Sigmoid colon (tissue), 7 donors: ENCODE measurements at places on chromosomes 3 and 15. TPM values are rescaled to one million over a fixed set of nuclear protein-coding genes. Genes with fewer than 3 reads are reported as not detected.

GRCh38 chr15:72182673-72183072, 14.9 kb downstream of the GRAMD2A start:
- H3K36me3 ChIP-seq, result no peaks in the 10 kb centered on the region
- H3K27ac ChIP-seq, result no peak overlapping the region
- no peak for DNase-seq
- peaks cover 11% of the 10 kb centered on the region for H3K4me1 ChIP-seq
- no peak overlapping the region for H3K4me3 ChIP-seq
- H3K27me3 ChIP-seq, result peaks cover 52% of the 10 kb centered on the region

GRCh38 chr15:60975218-60975617, 253.9 kb downstream of the RORA start:
- no peaks in the 10 kb centered on the region for H3K36me3 ChIP-seq
- DNase-seq, result no peak
- H3K4me3 ChIP-seq, result no peak overlapping the region
- no peaks in the 10 kb centered on the region for H3K27me3 ChIP-seq

GRCh38 chr15:76114561-76114960, 54.8 kb downstream of the TMEM266 start:
- no peak overlapping the region for H3K4me3 ChIP-seq
- peaks cover 13% of the 10 kb centered on the region for H3K27me3 ChIP-seq
- H3K36me3 ChIP-seq, result no peaks in the 10 kb centered on the region
- no peaks in the 10 kb centered on the region for H3K4me1 ChIP-seq

DNA sequence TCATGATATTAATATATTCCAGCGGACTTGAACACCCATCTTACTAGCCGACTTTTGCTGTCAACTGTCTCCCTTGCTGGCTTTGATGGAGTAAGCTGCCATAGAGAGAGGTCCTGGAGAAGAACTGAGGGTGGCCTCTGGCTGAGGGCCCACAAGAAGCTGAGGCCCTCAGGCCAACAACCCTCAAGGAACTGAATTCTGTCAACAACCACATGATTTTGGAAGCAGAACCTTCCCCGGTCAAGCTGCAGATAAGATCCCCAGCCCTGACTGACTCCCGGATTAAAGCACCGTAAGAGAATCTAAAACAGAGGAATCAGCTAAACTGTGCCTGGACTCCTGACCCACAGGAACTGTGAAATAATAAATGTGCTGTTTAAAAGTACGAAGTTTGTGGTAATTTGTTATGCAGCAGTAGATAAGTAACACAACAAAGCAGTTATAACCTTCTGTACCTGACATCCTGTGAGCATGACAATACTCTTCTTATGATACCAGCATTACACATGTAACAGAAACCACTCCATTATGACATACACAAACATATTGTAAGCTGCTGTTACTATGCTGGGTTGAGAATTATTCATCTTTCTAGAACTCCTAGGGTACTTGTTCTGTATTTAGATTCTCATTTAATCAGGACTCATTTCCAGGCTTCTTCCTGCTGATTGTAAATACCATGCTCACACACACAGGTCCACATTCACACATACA, 66.2 kb downstream of the HES1 start:
- no peaks in the 10 kb centered on the region for H3K36me3 ChIP-seq
- H3K4me1 ChIP-seq, result peaks cover 19% of the 10 kb centered on the region
- DNase-seq, result peak; percentile 12
- H3K4me3 ChIP-seq, result no peak overlapping the region
- peaks cover 7% of the 10 kb centered on the region for H3K27me3 ChIP-seq

P2RY1 gene
- 6.0 TPM for polyA plus RNA-seq

TJP1 gene
- 21.3 TPM for polyA plus RNA-seq

- DNase-seq, result no peak
- H3K27ac ChIP-seq, result no peak overlapping the region
- no peaks in the 10 kb centered on the region for H3K36me3 ChIP-seq
- H3K27me3 ChIP-seq, result no peaks in the 10 kb centered on the region
- no peak overlapping the region for H3K4me3 ChIP-seq
These were observed 25.6 kb upstream of the LARS2 start for GRCh38 chr3:45362758-45363157.

RPL29 gene
- polyA plus RNA-seq, result 1,880 TPM
